ENCODE measurements at places on chromosomes 1 and 21.

DNA sequence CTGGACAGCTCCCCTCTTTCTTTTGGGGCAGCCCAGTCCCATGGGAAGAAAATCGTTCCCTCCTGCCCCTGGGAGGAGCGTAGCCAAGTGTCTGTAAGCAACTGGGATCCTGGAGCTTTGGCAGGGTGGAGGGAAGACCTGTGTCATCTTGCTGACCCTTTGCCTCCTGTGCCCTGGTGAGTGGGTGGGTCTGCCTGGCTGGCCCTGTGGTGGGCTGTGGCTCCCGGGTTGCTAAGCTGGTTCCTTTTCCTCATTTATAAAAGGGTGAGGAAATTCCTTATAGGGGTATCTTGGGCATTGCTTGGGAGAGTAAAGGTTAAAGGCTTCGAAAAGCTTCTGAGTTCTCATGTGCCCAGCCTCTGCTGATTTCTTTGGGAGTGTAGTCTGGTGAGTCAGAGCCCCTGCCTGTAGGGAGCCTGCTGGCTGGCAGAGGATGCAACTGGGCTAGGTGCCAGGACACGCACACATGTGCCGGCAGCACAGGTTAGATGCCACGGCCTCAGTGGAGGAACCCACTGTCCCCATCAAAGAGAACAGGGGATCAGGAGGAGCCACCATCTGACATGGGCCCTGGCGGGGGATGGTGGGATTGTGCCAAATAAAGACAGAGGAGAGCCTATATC lies 85.2 kb downstream of the ARHGEF10L start:
- DNase-seq, result no peak

DNA sequence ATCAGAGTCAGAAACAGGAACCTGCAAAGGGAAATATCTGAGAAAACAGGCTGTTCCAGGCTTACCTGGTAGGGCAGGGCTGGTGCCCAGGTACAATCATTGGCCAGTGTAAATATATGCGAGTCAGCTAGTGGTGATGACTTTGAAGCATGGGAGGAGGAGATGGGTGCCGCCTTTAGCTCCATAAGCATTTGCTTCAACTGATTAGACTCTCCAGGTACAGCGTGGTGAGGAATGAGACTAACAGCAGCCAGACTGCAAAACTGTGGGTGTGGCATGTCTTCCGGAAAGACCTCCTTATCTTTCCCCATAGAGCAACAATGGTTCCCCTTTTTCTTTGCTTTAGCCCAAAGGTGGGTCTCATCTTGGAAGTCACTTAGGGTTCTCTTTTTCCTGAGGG lies 137.2 kb downstream of the LRIG2 start:
- no peak for DNase-seq

DNA sequence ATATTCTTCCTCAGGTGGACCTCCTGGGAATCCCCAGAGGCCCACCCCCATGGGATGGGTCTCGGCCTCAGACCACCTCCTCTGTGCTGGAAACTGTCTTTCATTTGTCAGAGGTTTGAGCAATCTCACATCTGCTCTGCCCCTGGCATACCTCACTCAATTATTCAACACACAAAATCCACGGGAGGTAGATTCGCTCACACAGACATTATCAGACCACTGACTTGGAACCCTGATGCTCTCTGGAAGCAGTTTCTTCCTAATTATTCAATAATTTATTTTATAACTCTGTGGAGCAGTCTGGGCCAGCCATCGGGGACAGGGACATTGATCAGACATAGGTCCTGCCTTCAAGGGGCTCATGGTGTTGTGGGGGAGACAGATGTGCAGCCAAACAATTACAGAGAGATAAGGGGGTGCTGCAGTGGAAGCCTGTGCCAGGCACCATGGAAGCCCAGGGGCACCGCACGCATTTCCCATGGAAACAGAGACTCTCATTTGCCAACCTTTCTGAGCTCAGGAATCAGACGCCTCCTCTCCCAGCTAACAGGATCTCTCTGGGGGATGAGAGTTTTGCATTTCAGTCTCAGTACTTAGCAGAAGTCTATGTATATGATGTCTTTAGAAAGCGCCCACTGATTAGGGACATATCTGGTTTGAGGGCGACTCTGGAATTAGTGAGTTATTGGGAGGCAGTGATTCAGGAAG lies 96.5 kb downstream of the HMGB4 start:
- DNase-seq, result no peak

DNA sequence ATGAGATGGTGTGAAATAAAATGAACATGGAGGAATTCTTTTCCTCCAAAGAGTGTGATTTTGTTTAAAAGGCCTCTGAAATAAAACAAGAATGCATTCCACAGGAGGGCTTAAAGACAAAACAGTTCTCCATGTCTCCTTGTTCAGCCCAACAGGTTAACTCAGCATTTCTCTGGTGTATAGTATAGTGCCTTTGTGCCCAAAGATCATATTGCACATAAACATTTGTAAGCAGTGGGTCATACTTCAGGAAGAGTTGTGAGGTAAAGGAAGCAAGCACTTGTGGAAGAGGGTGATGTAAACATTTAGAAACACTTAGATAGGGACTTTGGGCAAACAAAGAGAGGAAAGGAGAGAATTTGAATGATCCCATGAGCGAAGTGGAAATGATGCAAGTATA lies 433.9 kb downstream of the SIPA1L2 start:
- DNase-seq, result no peak

GRCh38 chr1:193419295-193419694 lies 232.9 kb upstream of the B3GALT2 start:
- no peak for DNase-seq

- DNase-seq, result no peak
These were observed 101.7 kb downstream of the PHTF1 start for GRCh38 chr1:113657556-113658063.

DNA sequence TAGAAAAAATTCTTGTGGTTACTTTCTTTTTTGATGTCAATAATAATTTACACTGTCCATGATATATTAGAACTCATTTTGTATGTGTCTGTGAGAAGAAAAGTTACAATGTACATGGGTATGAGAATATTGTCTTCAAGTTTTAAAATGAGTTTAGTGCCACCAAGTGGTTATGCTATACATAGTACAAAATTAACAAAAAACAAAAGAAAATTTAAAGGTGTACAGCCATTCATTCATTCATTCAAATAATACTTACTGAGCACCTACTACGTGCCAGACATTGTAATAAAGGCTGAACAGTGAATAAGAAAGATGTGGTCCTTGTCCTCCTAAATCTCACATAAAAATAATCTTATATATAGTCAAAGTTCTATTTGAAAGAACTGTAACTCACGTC lies 27.7 kb downstream of the UCHL5 start:
- no peak for DNase-seq

- DNase-seq, result no peak
These were observed 11.5 kb upstream of the SLC2A1 start for GRCh38 chr1:42970143-42970542.

- no peak for DNase-seq
These were observed 1.6 kb downstream of the HOOK1 start for GRCh38 chr1:59816318-59816878.

DNA sequence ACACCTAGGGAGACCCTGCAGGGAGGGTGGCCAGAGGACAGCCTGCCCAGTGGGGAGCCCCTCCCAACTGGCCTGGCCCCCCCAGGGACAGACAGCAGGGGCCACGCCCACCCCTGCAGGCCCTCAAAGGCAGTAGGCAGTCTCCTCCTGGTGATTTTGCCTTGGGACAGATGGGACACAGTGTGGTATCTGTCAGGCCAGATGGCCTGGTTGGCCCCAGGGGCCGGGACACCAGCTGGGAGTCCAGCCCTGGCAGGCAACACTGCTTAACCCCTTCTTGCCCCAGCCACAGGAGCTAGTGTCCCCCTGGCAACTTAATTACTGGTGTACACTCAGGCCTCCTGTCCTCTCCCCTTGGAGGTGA lies 17.8 kb downstream of the IFFO2 start:
- DNase-seq, result no peak

GRCh38 chr1:230822092-230822581 lies 46.2 kb downstream of the C1orf198 start:
- DNase-seq, result no peak

DNA sequence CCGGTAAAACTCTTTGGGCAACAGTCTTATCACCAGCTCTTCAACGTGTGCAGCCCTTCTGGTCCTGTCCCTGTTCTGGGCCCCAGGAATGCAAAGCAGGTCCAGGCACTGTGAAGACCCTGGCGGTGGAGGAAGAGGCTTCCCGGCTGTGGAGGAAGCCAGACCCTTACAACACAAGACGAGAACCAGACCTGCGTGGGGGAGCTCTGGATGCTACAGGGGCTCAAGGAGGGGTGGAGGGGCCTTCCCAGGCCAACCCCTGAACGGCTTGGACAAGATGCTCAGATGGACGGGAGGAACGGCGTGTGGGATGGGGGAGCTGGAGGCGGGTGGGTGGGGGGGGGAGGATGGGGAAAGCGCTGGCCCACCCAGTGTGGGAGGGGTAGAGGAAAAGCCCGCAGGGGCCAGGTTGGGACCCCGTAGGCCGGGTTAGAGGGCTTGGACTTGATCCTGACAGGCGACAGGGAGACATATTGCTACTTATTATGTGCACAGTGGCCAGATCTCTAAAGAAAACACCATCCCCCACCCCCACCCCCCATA lies 5.1 kb upstream of the OLIG2 start:
- DNase-seq, result no peak

- DNase-seq, result no peak
These were observed 13.0 kb upstream of the PEAR1 start for GRCh38 chr1:156880473-156880872.

DNA sequence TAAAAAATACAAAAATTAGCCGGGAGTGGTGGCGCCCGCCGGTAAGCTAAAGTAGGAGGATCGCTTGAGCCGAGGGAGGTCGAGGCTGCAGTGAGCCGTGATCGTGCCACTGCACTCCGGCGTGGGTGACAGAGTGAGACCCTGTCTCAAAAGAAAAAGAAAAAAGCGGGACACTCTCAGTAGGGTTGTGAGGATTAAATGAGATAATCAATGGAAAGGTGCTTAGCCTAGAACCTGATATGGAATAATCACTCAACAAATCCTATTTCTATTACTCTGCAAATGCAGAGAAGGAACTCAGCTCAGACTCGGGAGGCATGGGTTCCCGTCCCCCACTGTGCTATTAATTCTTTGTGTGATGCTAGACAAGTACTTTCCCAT lies 529 bp upstream of the LUZP1 start:
- no peak for DNase-seq

- DNase-seq, result no peak
These were observed 10.9 kb upstream of the RCAN3 start for GRCh38 chr1:24491577-24492360.

DNA sequence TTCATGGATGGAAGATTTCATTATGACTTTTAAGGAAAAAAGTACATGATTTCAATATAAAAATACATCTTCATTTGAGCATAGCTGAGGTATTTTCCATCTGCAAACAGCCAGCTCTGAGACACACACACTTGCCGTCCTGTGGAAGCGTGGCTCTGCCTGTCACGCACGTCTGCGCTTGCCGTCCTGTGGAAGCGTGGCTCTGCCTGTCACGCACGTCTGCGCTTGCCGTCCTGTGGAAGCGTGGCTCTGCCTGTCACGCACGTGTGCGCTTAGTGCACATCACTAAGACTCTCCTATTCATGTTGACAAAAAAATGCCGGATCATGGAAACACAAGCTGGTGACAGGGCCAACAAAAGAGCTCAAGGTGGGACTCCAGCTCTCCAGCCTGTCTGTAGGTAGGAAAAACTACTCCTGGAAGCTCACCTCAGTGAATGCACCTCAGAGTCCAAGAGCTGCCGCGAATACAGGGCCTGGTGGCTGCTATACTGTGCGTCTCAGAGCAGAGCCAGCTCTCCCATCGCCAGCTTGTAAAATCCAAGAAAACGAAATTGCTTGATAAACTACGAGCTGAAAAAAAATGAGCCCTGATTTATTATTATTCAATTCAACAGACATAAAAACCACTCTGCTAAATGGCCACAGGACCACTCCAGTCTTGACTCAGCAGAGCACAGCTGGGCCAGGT lies 69.3 kb downstream of the SLC37A1 start:
- no peak for DNase-seq
